Vagina (tissue), 2 donors: ENCODE measurements at places on chromosomes 16 and 17. TPM values are rescaled to one million over a fixed set of nuclear protein-coding genes. Genes with fewer than 3 reads are reported as not detected.
A peak's percentile ranks its signal among the peaks of the same experiment; 100 is the strongest.

- H3K36me3 ChIP-seq: no peaks in the 10 kb centered on the region
- H3K4me3 ChIP-seq: no peak overlapping the region
- H3K27me3 ChIP-seq: no peaks in the 10 kb centered on the region
- no peak for DNase-seq
Observed at GRCh38 chr17:43988301-43988700, 16.1 kb upstream of the NAGS start.

DNA sequence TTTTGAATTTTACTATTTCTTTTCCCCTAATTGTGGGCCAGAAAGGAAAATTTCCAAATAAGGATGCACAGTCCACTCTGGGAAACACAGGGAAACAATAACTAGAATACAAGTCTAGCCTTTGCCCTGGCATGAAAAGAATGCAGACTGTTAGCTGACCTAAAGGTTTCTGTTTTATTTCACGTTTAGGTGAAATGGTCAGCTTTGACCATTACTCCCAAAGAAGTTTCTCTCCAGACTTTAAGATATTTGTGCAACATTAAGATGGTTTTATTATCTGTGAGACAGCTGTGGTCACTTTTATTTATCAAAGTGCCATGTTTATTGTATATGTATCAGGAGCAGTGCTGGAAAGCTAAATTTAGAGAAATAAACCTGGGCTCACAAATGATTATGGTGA, 163.9 kb downstream of the SPECC1 start:
- no peak for DNase-seq
- H3K4me3 ChIP-seq: no peak overlapping the region
- no peaks in the 10 kb centered on the region for H3K4me1 ChIP-seq
- H3K27ac ChIP-seq: no peak overlapping the region

- H3K27me3 ChIP-seq: no peaks in the 10 kb centered on the region
- no peak overlapping the region for H3K4me3 ChIP-seq
- DNase-seq: no peak
- H3K27ac ChIP-seq: no peak overlapping the region
Observed at GRCh38 chr17:46001390-46002310, 2.6 kb downstream of the STH start.

DNA sequence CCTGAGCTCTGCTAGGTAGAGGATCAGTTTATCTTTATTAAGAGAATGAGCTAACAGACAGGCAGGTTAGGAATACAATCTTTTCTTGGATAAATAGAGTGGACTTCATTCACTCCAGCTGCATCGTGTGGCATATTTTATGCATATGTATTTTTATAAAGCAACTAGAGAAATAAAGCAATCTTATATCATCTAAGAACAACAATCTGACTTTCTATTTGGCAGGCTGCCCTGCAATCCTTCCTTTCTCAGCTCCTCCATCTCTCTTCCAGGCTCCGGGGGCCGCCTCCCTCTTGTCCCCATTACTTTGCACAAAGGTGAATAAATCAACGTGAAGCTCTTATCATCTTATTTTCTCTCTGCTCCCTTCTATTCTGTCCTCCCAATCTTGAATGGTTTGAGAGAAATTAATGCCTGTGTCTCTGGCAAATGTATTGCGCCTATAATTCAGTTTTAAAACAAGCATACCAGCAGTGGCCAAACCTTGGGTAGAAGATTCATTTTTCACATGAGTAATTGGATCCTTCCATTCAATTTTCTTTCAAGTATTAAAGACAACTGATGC, 64.5 kb downstream of the HS3ST3A1 start:
- peaks cover 14% of the 10 kb centered on the region for H3K4me1 ChIP-seq
- H3K4me3 ChIP-seq: no peak overlapping the region
- no peaks in the 10 kb centered on the region for H3K36me3 ChIP-seq
- no peak overlapping the region for H3K27ac ChIP-seq
- H3K27me3 ChIP-seq: no peaks in the 10 kb centered on the region

GRCh38 chr17:21275047-21275578, 9.4 kb upstream of the MAP2K3 start:
- no peaks in the 10 kb centered on the region for H3K27me3 ChIP-seq
- H3K27ac ChIP-seq: peak overlapping the region; percentile 60
- peak overlapping the region; percentile 63 for H3K4me3 ChIP-seq
- H3K36me3 ChIP-seq: no peaks in the 10 kb centered on the region
- peaks cover 34% of the 10 kb centered on the region for H3K4me1 ChIP-seq
- DNase-seq: peak; percentile 87

DNA sequence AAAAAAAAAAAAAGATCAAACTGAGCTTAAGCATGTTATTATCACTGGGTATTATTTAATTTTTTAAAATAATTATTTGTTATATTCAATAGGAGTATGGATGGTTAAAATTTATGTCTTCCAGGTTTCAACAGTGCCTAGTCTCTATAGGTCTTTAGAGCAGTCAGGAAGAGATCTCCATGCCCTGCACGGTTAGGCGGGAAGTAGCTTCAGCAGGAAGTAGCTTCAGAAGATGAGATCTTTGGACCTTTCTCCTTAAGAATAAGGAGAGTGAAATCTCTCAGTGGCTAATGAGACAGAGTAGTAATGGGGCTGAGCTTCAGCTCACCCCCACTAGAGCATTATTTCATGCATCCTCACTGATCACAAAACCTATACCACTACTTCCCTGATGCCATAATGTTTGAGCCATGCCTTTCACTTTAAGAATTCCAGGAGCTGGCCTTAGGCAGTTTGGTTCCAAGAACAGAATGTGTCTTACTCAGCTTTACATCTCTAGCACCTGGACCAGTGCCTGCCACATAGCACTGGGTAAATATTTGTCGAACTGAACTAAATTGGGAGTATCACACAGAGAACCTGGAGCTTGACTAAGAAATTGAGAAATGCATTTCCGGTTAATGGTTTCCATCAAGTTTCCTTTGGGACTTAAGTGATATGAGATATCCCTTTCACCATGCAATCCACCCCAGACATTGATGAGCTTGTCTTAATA, 43.5 kb downstream of the SCPEP1 start:
- H3K27ac ChIP-seq: no peak overlapping the region
- no peaks in the 10 kb centered on the region for H3K27me3 ChIP-seq
- no peaks in the 10 kb centered on the region for H3K36me3 ChIP-seq
- peaks cover 10% of the 10 kb centered on the region for H3K4me1 ChIP-seq

- no peak overlapping the region for H3K4me3 ChIP-seq
- no peaks in the 10 kb centered on the region for H3K27me3 ChIP-seq
- no peaks in the 10 kb centered on the region for H3K4me1 ChIP-seq
- H3K36me3 ChIP-seq: no peaks in the 10 kb centered on the region
- no peak for DNase-seq
- H3K27ac ChIP-seq: no peak overlapping the region
Observed at GRCh38 chr17:48187872-48188608, 80.5 kb downstream of the SNX11 start.

DNA sequence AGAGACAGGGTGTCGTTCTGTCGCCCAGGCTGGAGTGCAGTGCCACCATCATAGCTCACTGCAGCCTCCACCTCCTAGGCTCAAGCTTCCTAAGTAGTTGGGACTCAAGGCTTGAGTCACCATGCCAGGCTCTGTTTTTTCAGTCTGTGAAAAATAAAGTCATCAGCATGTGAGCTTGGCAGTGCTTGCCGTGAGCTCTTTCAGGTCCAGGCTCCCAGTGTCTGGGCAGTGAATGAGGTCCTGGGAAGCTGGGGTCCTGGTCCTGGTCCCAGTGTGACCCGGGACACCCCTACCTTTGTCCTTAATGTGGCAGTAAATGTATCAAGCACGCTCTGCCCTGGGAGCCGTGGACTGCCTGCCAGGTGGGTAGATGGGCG, 22.9 kb upstream of the RPL13 start:
- no peak overlapping the region for H3K27ac ChIP-seq
- H3K36me3 ChIP-seq: peaks cover 60% of the 10 kb centered on the region
- DNase-seq: no peak
- H3K4me1 ChIP-seq: no peaks in the 10 kb centered on the region
- no peak overlapping the region for H3K4me3 ChIP-seq

DNA sequence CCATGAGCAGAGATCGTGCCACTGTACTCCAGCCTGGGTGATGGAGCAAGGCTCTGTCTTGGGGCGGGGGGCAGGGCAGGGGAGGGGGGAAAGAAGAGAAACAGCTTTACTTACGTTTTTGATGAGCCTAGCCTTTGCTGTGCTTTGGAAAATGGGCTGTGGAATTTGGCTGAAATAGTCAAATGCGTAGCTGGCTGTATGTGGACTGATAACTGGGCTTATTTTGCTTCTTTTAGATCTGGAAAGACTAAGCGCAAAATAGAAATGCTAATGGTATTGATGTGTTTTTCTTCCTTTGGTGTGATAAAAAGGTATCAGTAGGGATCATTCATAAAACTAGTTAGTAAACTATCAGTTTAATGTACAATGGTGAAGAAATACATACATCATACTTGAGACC, 346.4 kb downstream of the WWOX start:
- H3K36me3 ChIP-seq: no peaks in the 10 kb centered on the region
- no peak overlapping the region for H3K27ac ChIP-seq
- H3K27me3 ChIP-seq: no peaks in the 10 kb centered on the region
- no peaks in the 10 kb centered on the region for H3K4me1 ChIP-seq
- no peak overlapping the region for H3K4me3 ChIP-seq

GRCh38 chr17:16282522-16282921, 65.5 kb downstream of the PIGL start:
- no peak overlapping the region for H3K27ac ChIP-seq
- no peaks in the 10 kb centered on the region for H3K27me3 ChIP-seq
- H3K4me1 ChIP-seq: peaks cover 28% of the 10 kb centered on the region
- H3K36me3 ChIP-seq: no peaks in the 10 kb centered on the region

DNA sequence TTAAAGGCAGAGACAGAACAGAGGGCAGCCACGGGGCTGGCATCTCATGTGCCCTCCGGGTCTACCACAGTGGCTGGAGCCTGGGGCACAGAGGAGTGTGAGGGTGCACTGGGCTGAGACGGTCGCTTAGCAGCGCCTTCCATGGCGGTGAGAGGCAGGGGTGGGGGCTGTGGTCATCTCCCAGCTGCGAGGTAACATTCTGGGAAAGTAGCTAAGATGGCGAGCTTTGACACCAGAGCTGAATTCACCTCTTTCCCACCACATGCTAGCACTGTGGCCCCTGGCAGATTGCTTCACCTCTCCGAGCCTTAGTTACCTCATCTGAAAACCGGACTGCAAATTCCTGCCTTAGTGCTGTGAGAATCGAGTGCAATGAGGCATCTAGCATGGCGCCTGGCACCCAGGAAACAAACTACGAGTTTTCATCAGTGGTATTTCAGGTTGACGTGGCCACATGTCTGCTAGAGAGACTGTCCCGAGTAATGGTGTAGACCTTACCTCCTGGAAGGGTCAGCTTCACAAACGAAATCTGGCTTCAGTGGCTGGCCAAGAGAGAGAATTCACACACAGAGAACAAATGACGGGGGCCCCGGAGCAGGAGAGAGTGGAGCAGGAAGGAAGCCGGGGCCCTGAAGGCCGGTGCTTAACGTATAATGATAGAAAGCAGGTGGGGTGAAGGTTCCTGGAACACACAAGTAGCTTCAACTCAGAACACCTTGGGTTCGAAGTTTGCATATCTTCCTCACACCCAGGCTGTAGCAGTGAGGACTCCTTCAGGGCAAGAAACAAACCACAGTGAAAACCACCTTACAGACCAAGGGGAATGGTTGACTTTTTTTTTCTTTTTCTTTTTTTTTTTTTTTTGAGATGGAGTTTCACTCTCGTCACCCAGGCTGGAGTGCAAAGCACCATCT, 63.9 kb upstream of the RPH3AL start:
- no peak overlapping the region for H3K4me3 ChIP-seq
- peaks cover 6% of the 10 kb centered on the region for H3K4me1 ChIP-seq

- no peaks in the 10 kb centered on the region for H3K36me3 ChIP-seq
- peaks cover 55% of the 10 kb centered on the region for H3K4me1 ChIP-seq
- no peaks in the 10 kb centered on the region for H3K27me3 ChIP-seq
Observed at GRCh38 chr16:67169011-67169451, 1.3 kb upstream of the NOL3 start.

DNA sequence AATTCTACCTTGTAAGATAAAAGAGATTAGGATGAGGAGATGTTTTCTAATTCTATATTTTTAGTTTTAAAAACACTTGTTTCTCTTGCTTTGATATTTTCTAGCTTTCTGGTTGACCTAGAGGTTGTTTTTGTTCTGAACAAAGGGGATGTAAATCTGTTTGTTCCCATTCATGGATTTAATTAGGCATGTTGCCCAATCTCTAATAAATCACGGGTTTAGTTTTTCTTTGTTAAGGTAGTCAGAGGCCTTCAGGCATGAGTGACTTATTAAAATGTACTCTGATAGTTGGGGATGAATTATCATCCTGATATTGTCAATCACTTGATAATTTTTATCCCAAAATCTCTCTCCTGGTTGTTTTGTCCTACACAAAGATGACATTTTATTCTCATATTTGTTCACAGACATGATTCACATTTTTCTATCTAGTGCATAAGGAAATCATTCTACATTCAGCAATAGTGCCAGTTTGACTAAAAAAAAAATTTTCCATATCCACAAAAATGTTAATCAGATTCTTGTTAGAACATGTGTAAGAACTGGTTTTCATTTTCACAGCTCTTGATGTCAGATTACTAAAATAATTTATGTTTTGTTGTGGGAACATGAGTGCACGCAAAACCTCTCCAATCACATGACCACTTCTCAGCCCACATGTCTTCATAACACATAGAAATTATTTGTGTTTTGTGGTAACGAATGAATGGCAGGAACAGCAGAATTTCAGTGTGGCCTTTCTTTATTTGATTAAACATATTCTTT, 95.7 kb upstream of the AKTIP start:
- no peak overlapping the region for H3K27ac ChIP-seq
- no peaks in the 10 kb centered on the region for H3K36me3 ChIP-seq
- no peaks in the 10 kb centered on the region for H3K27me3 ChIP-seq
- H3K4me1 ChIP-seq: peaks cover 14% of the 10 kb centered on the region
- H3K4me3 ChIP-seq: no peak overlapping the region

DNA sequence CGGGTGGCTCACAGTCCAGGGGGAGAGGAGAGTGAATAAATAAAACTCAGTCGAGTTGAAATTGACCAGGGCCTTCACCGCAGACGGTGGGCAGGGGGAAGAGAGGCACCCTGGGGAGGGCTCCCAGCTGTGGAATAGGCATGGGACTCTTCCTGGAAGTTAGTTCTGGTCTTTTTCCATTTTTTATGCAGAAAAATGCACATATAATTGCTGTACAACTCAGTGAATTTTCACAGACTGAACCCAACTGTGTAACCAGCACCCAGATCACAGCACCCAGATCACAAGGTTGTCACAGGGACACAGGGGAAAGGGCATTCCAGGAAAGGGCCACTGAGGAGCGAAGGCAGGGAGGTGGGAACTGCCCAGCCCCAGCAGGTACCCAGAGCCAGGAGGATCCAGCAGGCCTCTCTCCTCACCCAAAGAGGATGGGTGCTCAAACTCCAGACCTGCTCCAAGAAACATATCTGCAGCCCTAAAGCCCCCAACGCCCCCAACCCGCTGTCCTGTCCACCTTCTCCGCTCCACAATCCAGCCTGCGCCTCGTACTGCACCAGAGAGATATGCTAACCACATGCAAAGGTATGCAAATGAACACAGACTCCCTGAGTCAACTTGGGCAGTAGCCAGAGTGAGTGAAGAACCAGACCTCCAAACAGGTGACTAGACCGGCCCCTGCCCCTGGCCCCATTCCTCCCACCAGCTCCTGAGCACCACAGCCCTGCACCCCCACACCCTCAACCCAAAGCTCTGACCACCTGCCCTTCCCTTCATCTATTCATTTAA, 29.1 kb upstream of the EIF1 start:
- H3K4me1 ChIP-seq: peaks cover 60% of the 10 kb centered on the region
- H3K27me3 ChIP-seq: no peaks in the 10 kb centered on the region
- no peak overlapping the region for H3K4me3 ChIP-seq
- peak overlapping the region; percentile 85 for H3K27ac ChIP-seq

GRCh38 chr17:44354582-44355561, 8.8 kb downstream of the FAM171A2 start:
- DNase-seq: no peak
- H3K4me3 ChIP-seq: no peak overlapping the region
- peaks cover under 1% of the 10 kb centered on the region for H3K4me1 ChIP-seq
- H3K27me3 ChIP-seq: no peaks in the 10 kb centered on the region

RRN3 gene
- 24.8 TPM for total RNA-seq

ZP2 gene
- total RNA-seq: not detected

C1QTNF1 gene
- total RNA-seq: 30.7 TPM

DDX52 gene
- 20.1 TPM for total RNA-seq
